Tibial nerve (tissue), 4 donors: ENCODE measurements at places on chromosomes 16 and 17. TPM values are rescaled to one million over a fixed set of nuclear protein-coding genes. Genes with fewer than 3 reads are reported as not detected.

GRCh38 chr16:79012671-79013434, 587.7 kb downstream of the MAF start:
- no peaks in the 10 kb centered on the region for H3K27me3 ChIP-seq
- no peak overlapping the region for H3K4me3 ChIP-seq
- DNase-seq, result no peak
- H3K4me1 ChIP-seq, result no peaks in the 10 kb centered on the region

GRCh38 chr16:14641926-14642325, 9.2 kb downstream of the BFAR start:
- no peak overlapping the region for H3K27ac ChIP-seq
- H3K27me3 ChIP-seq, result no peaks in the 10 kb centered on the region
- no peak for DNase-seq
- peaks cover 52% of the 10 kb centered on the region for H3K36me3 ChIP-seq
- peaks cover 20% of the 10 kb centered on the region for H3K4me1 ChIP-seq

The KRT40 gene
- total RNA-seq, result not detected

- H3K4me3 ChIP-seq, result no peak overlapping the region
- peaks cover 6% of the 10 kb centered on the region for H3K27me3 ChIP-seq
- H3K36me3 ChIP-seq, result no peaks in the 10 kb centered on the region
- no peak overlapping the region for H3K27ac ChIP-seq
These were observed 312.5 kb upstream of the TNRC6C start for GRCh38 chr17:77646046-77646430.
